ENCODE measurements at places on chromosomes 5 and 9.

DNA sequence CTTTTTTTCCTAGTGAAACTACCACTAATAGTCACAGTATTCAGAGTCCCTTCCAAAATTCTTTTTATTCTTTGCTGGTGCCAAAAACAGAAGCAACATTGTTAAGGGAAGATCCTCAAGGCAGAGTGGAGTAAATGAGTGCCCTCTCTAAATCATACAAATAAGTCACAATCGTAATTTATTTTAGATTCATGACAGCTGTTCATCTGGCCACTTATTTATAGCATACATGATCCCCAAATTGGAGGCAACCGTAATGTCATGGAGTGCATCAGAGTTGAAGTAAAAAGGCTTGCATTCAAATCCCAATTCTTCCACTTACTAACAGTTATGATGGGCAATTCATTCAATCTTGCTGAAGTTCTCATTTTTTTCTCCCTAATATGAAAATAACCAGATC is 33.4 kb downstream of the POLK start:
- peaks cover 4% of the 10 kb centered on the region for H3K36me3 ChIP-seq
- H3K27me3 ChIP-seq = no peaks in the 10 kb centered on the region
- no peak overlapping the region for H3K27ac ChIP-seq
- DNase-seq = no peak
- no peak overlapping the region for H3K4me3 ChIP-seq

GRCh38 chr9:69667306-69667705 is 4.9 kb downstream of the APBA1 start:
- DNase-seq = no peak
- H3K4me1 ChIP-seq = peaks cover 7% of the 10 kb centered on the region
- H3K4me3 ChIP-seq = no peak overlapping the region
- no peak overlapping the region for H3K27ac ChIP-seq
- no peaks in the 10 kb centered on the region for H3K36me3 ChIP-seq

GRCh38 chr5:20556115-20556763 is 568.2 kb upstream of the CDH18 start:
- no peak overlapping the region for H3K27ac ChIP-seq
- H3K4me1 ChIP-seq = no peaks in the 10 kb centered on the region
- H3K4me3 ChIP-seq = no peak overlapping the region
- no peaks in the 10 kb centered on the region for H3K36me3 ChIP-seq
- DNase-seq = no peak

DNA sequence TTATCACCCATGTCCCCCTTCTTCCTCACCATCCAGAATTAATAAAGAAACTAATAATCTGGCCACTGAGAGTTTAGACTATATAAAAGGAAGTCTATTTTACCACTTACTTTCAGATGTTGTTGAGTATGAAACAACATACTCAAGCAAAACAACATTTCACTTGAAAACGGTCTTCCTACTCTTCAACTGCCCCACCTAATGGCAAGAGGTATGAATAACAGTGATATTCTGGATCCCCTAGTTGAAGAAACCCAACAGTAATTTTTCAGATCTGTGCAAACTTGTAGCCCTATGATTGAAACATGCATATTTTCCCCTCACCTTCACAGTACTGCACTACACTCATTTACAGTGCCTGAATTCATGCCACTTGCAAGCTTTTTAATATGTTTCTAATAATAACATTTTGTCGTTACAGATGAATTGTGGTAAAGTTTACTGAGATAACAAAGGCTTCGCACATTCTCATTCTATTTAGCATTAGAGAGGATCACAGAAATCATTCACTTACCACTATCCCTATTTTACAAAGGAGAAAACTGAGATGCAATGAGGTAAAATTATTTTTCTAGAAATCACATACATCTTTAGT is 267.9 kb upstream of the PDE4D start:
- no peak for DNase-seq
- H3K36me3 ChIP-seq = no peaks in the 10 kb centered on the region
- H3K27ac ChIP-seq = no peak overlapping the region
- no peaks in the 10 kb centered on the region for H3K27me3 ChIP-seq
- H3K4me1 ChIP-seq = no peaks in the 10 kb centered on the region

DNA sequence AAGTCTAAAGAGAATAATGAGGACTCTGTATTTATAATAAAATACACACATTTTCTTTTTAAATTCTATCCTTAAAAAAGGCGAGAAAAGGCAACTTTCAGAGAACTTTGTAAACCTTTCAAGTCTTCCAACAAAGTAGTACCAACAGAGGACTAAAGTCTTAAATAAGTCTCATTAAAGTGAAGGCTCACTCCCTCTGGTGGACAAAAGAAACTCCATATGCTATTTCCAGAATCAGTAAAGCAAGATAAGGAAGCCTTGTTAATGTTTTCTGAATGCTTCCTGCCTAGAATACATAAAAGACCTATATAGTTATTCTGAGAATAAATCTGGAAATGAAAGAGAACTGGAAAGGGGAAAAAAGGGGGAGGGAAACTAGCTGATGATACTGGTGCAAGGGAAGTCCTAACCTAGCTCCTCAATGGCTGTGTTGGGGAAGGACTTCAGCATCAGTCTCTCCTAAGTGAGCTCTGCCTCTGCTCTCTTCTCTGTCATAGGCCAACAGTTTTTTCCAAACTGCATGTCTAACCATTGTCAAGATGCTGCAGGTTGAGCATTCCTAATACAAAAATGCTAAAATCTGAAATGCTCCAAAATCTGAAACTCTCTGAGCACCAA is 7.2 kb downstream of the HMGCS1 start:
- H3K27me3 ChIP-seq = no peaks in the 10 kb centered on the region
- H3K4me1 ChIP-seq = peaks cover 7% of the 10 kb centered on the region
- H3K4me3 ChIP-seq = no peak overlapping the region
- H3K27ac ChIP-seq = no peak overlapping the region

- H3K36me3 ChIP-seq = no peaks in the 10 kb centered on the region
- no peaks in the 10 kb centered on the region for H3K4me1 ChIP-seq
These were observed 791.2 kb downstream of the MAT2B start for GRCh38 chr5:164296603-164297080.

- DNase-seq = no peak
- no peak overlapping the region for H3K27ac ChIP-seq
- H3K4me1 ChIP-seq = no peaks in the 10 kb centered on the region
- peaks cover 6% of the 10 kb centered on the region for H3K27me3 ChIP-seq
These were observed 23.4 kb upstream of the GALNT10 start for GRCh38 chr5:154166901-154167791.

DNA sequence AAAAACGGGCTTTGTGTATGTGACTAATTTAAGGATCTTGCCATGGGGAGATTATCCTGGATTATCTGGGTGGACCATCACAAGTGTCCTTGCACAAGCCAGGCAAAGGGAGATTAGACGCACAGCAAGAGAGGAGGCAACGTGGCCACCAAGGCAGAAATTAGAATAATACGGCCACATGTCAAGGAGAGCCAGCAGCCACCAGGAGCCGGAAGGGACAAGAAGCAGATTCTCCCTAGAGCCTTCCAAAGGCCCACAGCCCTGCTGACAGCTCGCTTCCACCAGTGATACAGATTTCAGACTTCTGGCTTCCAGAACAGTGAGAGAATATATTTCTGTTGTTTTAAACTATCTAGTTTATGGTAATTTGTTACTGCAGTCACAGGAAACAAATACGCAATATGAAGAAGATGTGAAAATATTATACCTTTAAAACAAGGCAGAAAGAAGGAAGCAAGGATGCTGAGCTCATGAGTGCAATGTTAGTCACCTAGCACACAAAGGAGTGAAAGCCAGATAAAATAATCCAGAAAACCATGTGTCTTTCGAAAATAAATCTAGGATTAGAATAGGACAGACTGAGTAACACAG is 28.7 kb upstream of the F2RL1 start:
- no peaks in the 10 kb centered on the region for H3K27me3 ChIP-seq
- peaks cover 10% of the 10 kb centered on the region for H3K4me1 ChIP-seq

DNA sequence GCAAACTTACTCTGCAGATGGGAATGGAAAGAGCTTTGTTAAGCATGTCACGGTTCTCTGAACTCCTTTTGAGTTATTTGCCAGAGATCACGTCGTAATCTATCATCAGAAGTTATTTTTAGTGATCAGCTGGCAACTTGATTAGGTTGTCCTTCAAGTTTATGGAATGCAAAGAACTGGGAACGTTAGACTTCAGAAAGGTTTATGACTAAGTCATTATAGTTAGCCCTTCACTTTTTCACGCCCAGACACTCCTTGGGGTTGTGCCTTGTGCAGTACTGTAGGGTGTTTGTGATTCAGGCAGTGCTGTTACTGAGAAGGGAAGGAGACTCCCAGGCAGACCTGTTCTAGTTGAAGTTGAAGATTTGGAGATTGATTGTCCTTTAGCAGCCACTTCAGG is 26.8 kb upstream of the PHF2 start:
- H3K27me3 ChIP-seq = no peaks in the 10 kb centered on the region
- H3K4me3 ChIP-seq = no peak overlapping the region
- DNase-seq = no peak
- no peaks in the 10 kb centered on the region for H3K4me1 ChIP-seq
- H3K36me3 ChIP-seq = peaks cover 61% of the 10 kb centered on the region

GRCh38 chr5:83343299-83343698 is 128.2 kb upstream of the VCAN start:
- no peaks in the 10 kb centered on the region for H3K27me3 ChIP-seq
- no peaks in the 10 kb centered on the region for H3K36me3 ChIP-seq
- no peak overlapping the region for H3K27ac ChIP-seq
- DNase-seq = no peak

DNA sequence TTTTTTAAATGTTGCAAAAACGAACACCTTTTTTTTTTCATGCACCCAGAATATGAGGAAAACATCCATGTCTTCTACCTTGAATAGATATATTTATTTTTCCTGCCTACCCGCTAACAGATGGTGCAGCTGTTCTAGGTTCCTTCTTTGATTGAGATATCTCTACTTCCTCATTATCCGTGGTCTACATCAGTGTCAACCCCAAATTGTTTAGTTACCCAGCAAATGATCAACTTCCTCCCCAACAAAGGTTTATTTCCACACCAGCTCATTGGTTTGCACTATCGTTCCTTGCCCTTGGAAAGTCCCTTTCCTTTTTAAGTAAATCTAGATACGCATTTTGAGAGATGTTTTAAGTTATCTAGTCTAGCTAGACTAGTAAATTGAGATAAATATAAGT is 166.4 kb downstream of the PRR16 start:
- H3K27ac ChIP-seq = no peak overlapping the region
- DNase-seq = no peak
- H3K27me3 ChIP-seq = no peaks in the 10 kb centered on the region
- no peaks in the 10 kb centered on the region for H3K36me3 ChIP-seq

GRCh38 chr9:35945341-35946018 is 12.5 kb downstream of the OR2S2 start:
- no peak overlapping the region for H3K4me3 ChIP-seq
- DNase-seq = peak; percentile 80
- no peak overlapping the region for H3K27ac ChIP-seq
- H3K4me1 ChIP-seq = peaks cover 65% of the 10 kb centered on the region

- H3K36me3 ChIP-seq = no peaks in the 10 kb centered on the region
- H3K4me1 ChIP-seq = no peaks in the 10 kb centered on the region
- H3K27ac ChIP-seq = no peak overlapping the region
- H3K4me3 ChIP-seq = no peak overlapping the region
- H3K27me3 ChIP-seq = no peaks in the 10 kb centered on the region
These were observed 25.4 kb upstream of the SARDH start for GRCh38 chr9:133763272-133764183.

- no peaks in the 10 kb centered on the region for H3K27me3 ChIP-seq
- no peak overlapping the region for H3K27ac ChIP-seq
- no peak for DNase-seq
- no peaks in the 10 kb centered on the region for H3K4me1 ChIP-seq
- no peak overlapping the region for H3K4me3 ChIP-seq
- H3K36me3 ChIP-seq = no peaks in the 10 kb centered on the region
These were observed 45.8 kb upstream of the CLK4 start for GRCh38 chr5:178672630-178673029.

DNA sequence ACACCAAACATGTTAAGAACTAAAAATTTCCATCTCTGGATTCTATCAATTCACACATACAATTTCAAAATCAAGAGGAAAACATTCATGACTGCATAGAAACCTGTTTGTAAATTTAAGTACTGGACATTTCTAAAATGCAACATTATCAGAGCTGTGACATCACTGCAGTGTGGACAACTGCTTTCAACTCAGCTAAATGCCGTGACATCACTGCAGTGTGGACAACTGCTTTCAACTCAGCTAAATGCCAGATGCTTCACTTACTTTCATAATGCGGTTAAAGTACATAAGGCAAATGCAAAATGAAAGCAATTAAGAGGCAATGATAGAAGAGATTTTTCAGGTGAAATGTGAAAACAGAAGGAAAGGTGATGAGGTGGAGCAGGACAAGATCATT is 161.5 kb downstream of the ARL15 start:
- H3K27ac ChIP-seq = no peak overlapping the region
- H3K4me1 ChIP-seq = no peaks in the 10 kb centered on the region
- no peaks in the 10 kb centered on the region for H3K27me3 ChIP-seq
- no peak for DNase-seq

DNA sequence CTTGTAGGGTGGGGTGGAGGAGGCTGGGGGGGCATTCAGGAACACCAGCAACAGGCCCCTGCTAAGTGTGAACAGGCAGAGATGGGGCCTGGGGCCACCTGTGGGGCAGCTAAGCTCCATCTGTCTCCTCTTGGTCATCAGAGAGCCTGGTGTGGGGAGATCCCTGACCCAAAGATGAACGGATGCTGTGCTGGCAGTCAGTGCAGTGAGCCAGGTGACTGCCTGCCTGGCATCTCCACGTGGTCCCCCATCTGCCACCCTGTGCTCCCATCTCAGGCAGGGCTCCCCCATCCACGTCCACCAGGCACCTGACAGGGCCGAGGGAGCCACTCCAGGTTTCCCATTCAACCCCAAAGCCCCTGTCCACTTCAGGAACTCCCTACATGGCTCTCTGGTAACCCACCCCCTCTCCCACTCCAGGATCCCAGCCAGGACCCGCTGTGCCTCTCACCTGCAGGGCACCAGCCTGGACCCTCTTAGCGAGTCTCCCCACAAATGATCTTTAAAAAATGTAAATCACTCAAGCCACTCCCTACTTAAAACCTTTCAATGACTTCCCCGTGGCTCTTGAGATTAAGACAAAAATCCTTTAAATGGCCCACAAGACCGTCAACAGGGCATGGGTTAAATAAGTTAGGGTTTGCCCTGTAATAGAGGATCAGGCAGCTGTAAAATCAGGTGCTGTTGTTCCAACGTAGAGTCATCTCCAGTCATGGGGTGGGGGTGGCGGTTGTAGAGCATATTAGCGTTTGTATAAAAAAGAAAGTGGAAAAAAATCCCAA is 60.8 kb downstream of the LMX1B start:
- H3K4me1 ChIP-seq = no peaks in the 10 kb centered on the region
- no peak overlapping the region for H3K4me3 ChIP-seq
- H3K27me3 ChIP-seq = peaks cover 63% of the 10 kb centered on the region
- no peaks in the 10 kb centered on the region for H3K36me3 ChIP-seq
- no peak for DNase-seq

GRCh38 chr9:15927161-15927560 is 374.3 kb downstream of the CCDC171 start:
- H3K27ac ChIP-seq = no peak overlapping the region
- H3K36me3 ChIP-seq = no peaks in the 10 kb centered on the region

Data from CD4-positive, alpha-beta T cell (primary cell).